ENCODE measurements at places on chromosomes 7 and 10.

- DNase-seq, result no peak
Observed at GRCh38 chr7:17774248-17774647, 166.0 kb downstream of the SNX13 start.

- no peak for DNase-seq
Observed at GRCh38 chr7:134444198-134444960, 14.5 kb downstream of the AKR1B1 start.

GRCh38 chr7:69115788-69116187 is 482.5 kb upstream of the AUTS2 start:
- DNase-seq, result no peak

DNA sequence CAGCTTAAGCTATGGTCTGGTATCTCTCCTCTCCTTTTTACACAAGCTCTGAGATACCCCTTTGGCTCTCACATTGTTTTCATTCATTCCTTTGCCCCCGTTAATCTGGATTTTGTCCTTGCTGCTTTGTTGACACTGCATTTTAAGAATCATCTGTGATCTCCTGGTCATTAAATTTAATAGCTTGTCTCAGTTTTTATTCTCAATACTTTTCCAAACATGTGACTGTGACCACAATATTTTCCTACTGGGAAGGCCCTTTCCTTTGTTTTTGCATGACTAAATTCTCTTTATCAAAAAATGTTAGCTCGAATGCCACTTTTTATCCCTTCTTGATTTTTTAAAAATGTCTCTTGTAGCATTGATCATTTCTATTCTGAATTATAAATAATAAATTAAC is 171.2 kb downstream of the SUGCT start:
- DNase-seq, result no peak

GRCh38 chr10:1634239-1634638 is 103.1 kb downstream of the ADARB2 start:
- no peak for DNase-seq

- no peak for DNase-seq
Observed at GRCh38 chr7:2667843-2668242, 20.2 kb upstream of the AMZ1 start.

DNA sequence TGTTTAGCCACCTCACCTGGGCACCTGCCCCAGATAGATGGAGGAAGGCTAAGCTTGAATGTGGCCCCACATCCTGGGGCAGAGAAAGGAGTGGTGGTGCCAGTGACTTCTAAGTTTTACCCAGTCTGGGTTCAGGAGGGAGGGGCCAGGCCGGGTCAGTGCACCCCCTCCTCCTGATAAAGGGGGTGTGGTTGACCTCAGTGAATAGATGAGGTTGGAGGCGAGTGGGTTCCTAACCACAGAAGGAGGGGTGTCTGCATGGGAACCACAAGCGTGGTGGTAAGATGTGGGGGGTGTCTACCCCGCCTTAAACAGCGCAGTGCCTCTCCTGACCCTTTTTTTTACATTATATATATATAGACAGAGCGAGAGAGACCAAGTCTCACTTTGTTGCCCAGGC is 105.3 kb upstream of the KCTD7 start:
- no peak for DNase-seq

DNA sequence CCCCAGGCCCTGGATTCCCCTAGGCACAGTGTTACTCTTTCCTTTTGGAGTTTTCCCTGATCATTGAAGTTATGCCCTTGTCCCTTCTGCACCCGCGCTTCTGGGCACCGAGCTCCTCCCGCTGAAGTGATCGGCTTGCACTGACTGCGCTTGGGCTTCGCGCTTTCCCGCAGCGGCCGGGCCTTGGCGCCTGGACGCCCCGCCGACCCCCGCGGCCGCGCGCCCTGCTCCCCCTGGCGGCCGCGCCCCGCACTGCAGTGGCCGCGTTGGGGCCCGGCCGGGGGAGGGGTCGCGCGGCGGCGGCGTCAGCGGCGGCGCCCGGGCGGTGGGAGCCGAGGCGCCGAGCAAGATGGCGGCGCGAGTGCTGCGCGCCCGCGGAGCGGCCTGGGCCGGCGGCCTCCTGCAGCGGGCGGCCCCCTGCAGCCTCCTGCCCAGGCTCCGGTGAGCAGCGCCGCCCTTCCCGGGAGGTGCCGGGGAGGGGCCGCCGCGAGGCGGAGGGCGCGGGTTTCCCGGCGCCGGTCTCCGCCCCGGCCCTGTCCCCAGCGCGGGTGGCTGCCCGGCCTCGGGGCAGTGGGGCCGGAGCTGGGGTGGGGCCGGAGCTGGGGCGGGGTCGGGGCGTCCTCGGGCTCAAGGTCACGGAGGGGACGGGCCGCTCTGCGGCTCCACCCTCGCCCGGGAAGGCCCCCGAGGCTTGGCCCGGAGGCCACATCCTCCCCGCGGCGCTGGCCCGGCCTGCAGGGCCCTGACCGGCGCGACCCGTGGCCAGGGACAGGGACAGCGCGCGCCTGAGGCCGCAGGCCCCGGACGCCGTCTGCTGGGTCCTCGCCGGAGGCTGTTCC is at the start of gene NIPSNAP2:
NIPSNAP2 (plus strand) TSS at position 325 of the 839 bp plus-strand sequence; CDS start at position 350, 25 bp downstream.
- DNase-seq, result peak; percentile 55

DNA sequence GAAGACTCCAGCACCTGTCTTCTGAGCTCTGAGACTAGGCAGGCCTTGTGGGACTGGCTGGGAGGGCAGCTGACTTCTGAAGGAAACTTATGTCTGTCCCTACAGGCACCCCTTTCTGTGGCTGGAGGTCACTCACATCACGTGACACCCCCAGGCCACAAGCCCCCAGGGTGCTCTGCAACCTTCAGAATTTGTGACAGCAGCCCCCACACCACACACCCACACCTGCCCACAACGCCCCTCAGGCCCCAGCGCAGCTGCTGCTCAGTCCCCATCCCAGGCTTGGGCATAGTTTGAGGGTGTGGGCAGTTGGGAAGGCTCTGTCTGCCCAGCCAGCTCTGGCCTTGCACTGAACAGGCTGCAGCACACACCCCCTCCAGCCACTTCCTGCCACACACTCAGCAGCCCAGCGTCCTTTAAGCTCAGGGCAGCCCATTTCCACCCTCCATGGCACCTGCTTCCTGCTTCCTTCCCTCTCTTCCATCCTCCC is 80.0 kb upstream of the UNC5B start:
- no peak for DNase-seq

DNA sequence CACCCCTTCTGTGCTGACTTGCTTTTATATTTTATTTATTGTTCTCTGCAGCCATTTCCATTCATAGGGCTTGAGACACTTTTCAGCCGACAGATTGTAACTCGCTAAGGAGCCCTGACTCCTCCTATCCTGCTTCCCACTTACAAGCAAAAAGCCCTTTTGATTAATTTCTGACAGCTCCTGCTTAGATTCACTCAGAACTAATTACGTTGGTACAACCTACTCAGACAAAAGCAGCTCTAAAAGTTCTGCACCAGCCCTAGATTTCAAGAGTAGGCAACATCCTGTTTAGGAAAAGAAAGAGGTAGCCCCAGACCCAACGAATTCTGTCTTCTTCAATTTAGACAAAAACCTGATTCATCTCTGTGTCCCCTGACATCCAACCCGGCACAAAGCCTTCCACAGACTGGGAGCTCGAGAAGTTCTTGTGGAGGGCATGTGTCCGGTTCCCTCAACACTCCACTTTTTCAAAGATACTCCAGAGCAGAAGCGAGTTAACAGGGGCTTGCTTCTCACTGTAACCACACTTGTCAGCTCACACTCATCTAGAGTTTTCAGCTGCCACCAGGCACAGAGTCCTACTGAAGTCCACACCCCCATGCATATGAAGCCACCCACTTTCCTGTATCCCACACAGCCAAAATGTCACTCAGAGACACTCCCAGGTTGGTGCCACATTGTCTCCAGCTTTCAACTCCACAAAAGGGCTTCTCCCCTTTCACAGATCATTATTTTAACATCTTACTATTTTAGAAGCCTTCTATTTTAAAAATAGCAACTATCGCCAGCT is 113.6 kb upstream of the NFE2L3 start:
- DNase-seq, result no peak

GRCh38 chr7:741850-742249 is 14.8 kb upstream of the PRKAR1B start:
- DNase-seq, result no peak

GRCh38 chr10:129771576-129771975 is 192.5 kb downstream of the EBF3 start:
- no peak for DNase-seq

- no peak for DNase-seq
Observed at GRCh38 chr10:43794181-43794815, 145.6 kb upstream of the ZNF32 start.

GRCh38 chr7:5435291-5436002 is 11.8 kb upstream of the TNRC18 start:
- DNase-seq, result no peak

- DNase-seq, result no peak
Observed at GRCh38 chr10:90451283-90451682, 406.6 kb downstream of the HTR7 start.

DNA sequence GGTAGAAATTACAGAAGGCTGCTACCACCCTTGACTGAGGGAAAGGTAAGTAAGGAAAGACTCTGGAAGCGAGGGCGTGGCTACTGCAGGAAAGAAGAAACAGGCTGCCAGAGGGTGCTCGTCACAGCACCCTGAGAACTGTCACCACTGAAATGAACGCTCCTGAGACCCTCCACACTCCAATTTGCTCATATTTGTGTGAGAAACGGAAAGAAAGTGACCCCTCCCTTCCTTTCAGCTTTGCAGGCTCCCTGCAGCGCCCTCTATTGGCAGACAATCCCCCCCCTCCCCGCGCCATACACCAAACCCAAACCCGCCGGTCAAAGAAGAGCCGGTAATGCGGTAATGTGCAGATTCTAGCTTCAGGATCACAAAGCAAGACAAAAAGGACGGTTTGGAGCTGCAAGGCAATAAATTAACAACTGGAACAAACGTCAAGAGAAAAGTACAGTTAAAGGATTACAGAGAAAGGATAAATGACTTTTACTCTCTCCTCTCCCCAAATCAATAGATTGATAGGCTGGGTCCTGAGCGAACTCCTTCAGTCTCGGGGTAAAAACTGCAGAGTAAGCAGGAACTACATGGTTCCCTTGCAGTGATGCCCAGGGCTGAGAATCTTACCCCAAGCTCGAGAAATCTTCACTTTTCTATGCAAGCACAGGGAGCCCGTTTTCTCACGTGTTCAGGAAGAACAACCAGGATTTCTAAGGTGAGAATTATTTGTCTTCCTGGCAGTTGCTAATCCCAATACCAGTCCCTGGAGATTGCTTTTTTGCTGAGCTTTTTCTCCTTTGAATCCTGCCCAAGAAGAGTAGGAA is 47.6 kb downstream of the STEAP1B start:
- DNase-seq, result no peak

GRCh38 chr10:114316744-114317143 is 77.7 kb downstream of the VWA2 start:
- no peak for DNase-seq

GRCh38 chr7:86643561-86644281 is at the start of gene GRM3:
Gene GRM3, plus strand, starts transcription at chr7:86643909. Its CDS starts 121,237 bp downstream, at chr7:86765146.
- no peak for DNase-seq

GRCh38 chr10:78354101-78354500 is 320.4 kb downstream of the RPS24 start:
- DNase-seq, result no peak

DNA sequence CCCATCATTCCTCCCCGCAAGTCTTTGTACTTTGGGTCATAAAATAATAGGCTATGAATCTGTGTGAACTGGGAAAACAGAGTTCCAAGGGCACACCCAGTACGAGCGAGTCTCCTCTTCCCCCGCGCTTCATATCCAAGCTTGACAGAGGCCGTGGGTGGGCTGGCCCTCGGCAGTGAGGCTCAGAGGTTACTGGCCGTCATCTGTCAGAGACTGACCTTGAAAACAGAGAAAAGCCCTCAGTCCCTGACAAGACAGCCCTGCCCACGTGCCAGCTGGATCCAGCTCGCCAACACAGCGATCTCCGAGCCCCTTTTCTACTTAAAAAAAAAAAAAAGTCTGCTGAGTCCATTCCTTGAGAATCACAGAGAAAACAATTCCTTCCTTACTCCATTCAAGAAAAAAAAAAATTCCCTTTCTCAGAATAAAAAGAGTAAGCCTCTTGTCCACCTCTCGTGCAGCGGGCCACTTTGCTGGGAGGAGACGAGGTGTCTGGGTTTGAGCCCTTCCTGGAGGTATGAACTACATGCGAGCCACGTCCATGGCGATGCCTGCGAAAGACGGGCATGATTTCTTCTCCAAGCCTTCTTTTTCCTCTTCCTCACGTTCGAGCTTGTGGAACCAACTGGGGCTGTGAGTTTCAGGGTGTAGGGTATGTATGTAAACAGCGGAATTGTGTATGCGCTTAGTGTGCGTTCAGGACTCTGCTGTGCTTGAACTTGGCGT is 744 bp upstream of the BICC1 start:
- DNase-seq, result no peak

DNA sequence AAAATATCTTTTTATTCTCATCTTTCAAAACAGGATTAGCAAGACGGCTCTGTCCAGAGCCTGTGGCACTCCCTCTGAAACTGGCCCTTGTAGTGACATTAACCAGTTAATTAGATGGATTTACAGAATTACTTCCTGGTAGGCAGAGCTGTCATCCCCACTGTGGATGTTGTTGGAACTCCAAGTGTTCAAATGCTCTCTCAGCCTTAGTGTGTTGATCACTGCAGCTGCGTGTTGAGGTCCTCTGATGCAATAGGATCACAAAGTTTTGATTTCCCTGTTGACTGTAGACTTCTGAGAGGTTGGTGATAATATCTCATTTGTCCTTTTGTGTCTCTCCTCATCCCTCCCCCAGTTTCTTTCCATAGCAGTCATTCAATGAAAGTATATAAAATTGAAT is 117.3 kb upstream of the CDK6 start:
- no peak for DNase-seq

GRCh38 chr10:114487815-114488536 is 83.7 kb upstream of the AFAP1L2 start:
- DNase-seq, result no peak

DNA sequence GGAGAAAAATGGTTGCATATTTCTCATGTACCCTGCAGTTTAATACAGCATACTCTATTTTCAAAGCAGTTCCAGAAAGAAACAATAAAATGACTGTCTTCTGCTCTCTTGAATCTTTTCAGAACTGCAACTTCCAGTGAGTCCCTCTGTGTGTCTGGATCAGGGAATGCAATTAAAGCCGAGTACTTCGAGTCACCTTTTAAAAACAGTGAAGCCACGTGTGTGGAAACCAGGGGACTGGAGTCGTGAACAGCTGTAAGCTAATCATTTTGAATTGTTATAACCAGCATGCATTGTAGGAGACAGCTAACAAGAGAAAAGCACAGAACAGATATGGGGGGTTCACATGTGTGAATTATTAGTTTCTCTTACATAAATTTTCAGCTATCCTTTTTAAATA is 109.1 kb downstream of the CPED1 start:
- DNase-seq, result no peak

GRCh38 chr10:49622426-49623425 is 8.9 kb downstream of the CHAT start:
- no peak for DNase-seq

DNA sequence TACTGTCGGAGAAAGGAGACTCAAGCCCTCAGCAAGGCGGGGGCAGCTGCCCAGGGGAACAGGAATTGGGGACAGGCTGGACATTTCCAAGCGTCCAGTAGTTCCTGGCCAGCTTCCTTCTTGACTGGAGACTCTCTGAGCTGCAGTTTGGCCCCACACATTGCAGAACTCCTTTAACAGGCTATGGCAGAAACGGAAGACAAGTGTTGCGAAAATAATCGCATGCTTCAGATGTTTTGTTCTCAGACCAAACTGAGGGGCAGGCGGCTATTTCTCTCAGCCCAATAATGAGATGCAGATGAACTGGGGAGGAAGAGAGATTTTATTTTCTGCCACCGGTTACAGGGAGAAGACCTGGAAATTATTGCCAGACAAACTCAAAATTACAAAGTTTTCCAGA is 88.0 kb upstream of the PFKP start:
- DNase-seq, result no peak
